ENCODE measurements at places on chromosomes 7 and 10.

DNA sequence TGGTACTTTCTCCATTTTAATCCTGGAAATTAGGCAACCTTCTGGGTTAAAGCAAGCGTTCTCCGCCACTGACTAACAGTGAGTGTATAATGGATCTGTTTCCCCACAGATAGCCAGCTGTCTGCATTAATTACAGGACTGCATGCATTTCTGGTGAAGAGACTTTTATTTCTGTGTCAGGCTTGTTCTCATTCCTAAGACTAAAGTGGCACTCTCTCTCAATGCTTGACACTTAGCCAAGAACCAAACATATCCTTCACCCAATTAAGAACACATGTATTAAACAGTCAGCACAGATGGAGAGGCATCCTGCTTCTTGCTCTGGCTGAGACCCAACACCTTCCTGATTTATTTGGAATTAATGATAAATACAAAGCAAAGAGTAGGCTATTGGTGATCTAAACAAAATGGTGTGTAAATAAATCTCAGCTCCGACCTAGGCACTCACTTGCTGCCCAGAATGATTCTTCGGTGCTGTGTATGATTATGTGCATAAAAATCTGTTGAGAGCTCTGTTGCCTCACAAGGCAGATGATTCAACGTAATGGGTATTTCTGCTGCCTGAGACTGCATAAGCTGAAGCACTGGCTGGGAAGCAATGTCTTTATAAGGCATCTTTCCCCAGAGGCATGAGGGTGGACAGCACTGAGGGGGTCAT is 16.8 kb downstream of the CALU start:
- no peaks in the 10 kb centered on the region for H3K27me3 ChIP-seq
- no peak overlapping the region for H3K4me3 ChIP-seq
- peaks cover 36% of the 10 kb centered on the region for H3K36me3 ChIP-seq
- no peak overlapping the region for H3K27ac ChIP-seq
- no peak for DNase-seq
- H3K4me1 ChIP-seq, result peaks cover 5% of the 10 kb centered on the region

DNA sequence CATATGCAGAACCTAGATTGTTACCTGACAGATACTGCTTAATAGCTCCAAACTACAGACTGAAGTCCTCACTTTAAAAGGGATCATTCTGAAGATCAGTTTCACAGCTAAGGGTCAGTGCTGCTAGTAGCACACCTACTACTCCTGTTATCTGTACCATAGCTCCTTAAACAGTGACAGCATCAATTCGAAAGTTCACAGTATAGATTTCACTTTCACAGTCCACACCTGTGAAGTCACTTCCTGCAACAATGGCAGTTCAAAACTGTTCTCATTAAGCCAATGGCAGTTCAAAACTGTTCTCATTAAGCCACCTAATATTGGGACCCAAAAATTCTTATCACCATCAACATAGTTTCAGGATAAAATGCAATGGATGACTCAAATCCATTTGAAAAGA is 10.7 kb upstream of the FHIP2A start:
- H3K27ac ChIP-seq, result no peak overlapping the region
- no peaks in the 10 kb centered on the region for H3K27me3 ChIP-seq
- H3K4me1 ChIP-seq, result peaks cover 20% of the 10 kb centered on the region
- H3K4me3 ChIP-seq, result no peak overlapping the region
- DNase-seq, result no peak
- no peaks in the 10 kb centered on the region for H3K36me3 ChIP-seq

DNA sequence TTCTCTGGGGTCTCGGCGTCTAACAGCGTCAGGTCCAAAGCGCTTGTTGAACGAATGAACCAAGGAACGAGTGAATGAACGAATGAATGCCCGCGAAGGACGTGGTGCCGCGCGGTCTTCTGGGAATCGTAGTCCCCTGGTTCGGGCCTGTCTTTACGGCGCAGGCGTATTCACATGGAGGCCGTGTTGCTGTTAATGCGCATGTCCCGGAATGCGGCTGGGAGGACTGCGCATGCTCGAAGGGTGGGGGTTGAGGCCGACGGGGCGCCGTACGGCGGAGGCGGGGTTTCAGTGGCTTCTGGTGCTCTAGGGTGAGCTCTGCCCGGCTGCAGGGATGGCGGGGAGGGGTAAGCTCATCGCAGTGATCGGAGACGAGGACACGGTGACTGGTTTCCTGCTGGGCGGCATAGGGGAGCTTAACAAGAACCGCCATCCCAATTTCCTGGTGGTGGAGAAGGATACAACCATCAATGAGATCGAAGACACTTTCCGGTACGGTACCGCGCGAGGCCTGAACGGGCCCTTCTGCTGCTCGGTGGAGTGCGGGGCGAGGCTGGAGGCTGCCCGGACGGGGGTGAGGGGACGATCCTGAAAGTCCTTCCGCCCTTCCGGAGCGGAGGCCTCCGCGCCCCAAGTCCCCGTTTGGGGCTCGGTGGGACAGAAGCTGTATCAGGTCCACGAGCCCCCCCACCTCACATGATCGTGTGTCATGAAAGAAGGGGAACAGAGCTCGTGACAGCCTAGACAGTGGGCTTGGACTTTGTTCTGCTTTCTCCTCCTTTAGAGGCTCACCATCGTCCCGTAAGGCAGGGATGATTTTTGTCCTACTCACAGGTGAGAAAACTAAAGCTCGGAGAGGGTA is at the start of gene ATP6V1F:
Gene ATP6V1F (plus strand): TSS at position 286 of the 862 bp plus-strand sequence. CDS start 49 bp downstream, at position 335.
- peak within 1 kb of the TSS; percentile 77 for H3K4me3 ChIP-seq
- peaks cover 8% of the 10 kb centered on the region for H3K36me3 ChIP-seq
- peak; percentile 100 for DNase-seq
- H3K4me1 ChIP-seq, result peaks cover 13% of the 10 kb centered on the region
- no peaks in the 10 kb centered on the region for H3K27me3 ChIP-seq

DNA sequence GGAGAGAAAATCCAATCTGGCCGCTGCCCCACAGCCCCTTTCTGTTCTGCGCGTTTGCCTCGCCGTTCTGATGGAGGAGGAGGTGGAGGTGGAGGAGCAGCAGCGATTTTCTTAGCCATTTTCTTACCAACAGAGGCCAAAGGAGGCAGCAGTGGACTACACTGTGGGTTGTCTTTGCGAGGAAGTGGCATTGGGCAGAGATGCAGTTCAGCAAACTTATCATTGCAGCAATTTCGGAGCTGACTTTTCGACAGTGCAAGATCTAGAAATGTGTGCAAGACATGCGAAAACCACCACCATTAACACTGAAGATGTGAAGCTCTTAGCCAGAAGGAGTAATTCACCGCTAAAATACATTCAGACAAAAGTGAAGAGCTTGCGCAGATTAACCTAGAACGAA is 1.9 kb upstream of the ARL4A start:
- H3K27ac ChIP-seq, result peak overlapping the region; percentile 83
- peak overlapping the region; percentile 52 for H3K4me3 ChIP-seq
- H3K4me1 ChIP-seq, result peaks cover 30% of the 10 kb centered on the region
- no peaks in the 10 kb centered on the region for H3K27me3 ChIP-seq
- no peaks in the 10 kb centered on the region for H3K36me3 ChIP-seq

GRCh38 chr10:7635408-7636125 is 31.2 kb downstream of the ITIH5 start:
- no peak overlapping the region for H3K4me3 ChIP-seq
- no peak overlapping the region for H3K27ac ChIP-seq
- H3K27me3 ChIP-seq, result peaks cover 13% of the 10 kb centered on the region
- peaks cover 2% of the 10 kb centered on the region for H3K36me3 ChIP-seq
- H3K4me1 ChIP-seq, result no peaks in the 10 kb centered on the region
- no peak for DNase-seq

GRCh38 chr10:113381416-113381815 is 171.4 kb upstream of the HABP2 start:
- H3K4me1 ChIP-seq, result peaks cover 19% of the 10 kb centered on the region
- H3K27me3 ChIP-seq, result peaks cover 5% of the 10 kb centered on the region
- DNase-seq, result no peak
- no peak overlapping the region for H3K27ac ChIP-seq

DNA sequence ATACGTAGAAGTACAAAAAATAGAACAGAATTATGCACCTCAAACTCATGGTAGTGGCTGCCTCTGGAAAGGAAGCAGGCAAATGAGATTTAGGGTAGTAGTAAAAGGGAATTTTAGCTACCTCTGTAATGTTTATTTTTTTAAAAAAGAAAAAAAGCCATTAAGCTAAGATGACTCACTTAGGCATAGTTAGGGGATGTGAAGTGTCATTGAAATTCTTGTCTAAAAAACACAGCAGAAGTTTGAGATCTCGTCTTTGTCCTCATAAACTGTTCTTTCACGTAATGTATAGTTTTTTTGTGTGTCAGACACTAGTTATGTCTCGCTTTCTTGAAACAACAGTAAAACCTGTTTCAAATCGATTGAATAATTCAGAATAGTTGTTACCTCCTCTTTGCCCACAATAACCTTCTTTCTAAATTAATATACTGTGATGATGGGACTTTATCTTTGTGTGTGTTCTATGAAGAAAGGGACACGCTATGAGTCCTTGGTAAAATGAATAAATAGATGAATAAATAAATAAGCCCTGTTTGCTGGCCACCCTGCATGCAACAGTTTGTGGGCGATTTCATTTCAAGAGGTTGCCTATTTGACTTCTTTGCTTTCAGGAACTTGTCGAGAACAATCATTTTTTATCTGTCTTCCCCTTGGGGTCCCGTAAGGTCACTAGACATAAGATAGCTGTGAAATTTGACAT is 14.5 kb upstream of the FBXW4 start:
- peaks cover 11% of the 10 kb centered on the region for H3K4me1 ChIP-seq
- H3K36me3 ChIP-seq, result no peaks in the 10 kb centered on the region
- DNase-seq, result no peak
- peaks cover 40% of the 10 kb centered on the region for H3K27me3 ChIP-seq

DNA sequence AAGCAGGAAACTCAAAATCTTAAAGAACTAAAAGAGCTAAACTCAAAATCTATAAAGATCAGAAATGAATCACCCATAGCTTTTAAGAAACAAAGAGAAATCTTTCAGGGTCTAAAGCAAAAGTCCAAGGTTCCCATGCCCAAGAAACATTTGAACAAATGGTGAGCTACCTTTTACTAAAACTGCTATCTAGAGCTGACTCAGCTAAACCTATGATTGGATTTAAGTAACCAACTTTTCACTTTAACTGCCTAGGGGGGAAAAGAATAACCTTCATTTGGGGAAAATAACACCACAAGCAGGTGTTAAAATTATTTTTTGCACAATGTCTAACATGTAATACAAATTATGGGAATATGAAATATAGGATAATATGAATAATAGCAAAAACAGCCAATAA is 328.4 kb downstream of the PHF14 start:
- no peak overlapping the region for H3K4me3 ChIP-seq
- H3K4me1 ChIP-seq, result no peaks in the 10 kb centered on the region
- H3K27ac ChIP-seq, result no peak overlapping the region
- no peaks in the 10 kb centered on the region for H3K36me3 ChIP-seq

DNA sequence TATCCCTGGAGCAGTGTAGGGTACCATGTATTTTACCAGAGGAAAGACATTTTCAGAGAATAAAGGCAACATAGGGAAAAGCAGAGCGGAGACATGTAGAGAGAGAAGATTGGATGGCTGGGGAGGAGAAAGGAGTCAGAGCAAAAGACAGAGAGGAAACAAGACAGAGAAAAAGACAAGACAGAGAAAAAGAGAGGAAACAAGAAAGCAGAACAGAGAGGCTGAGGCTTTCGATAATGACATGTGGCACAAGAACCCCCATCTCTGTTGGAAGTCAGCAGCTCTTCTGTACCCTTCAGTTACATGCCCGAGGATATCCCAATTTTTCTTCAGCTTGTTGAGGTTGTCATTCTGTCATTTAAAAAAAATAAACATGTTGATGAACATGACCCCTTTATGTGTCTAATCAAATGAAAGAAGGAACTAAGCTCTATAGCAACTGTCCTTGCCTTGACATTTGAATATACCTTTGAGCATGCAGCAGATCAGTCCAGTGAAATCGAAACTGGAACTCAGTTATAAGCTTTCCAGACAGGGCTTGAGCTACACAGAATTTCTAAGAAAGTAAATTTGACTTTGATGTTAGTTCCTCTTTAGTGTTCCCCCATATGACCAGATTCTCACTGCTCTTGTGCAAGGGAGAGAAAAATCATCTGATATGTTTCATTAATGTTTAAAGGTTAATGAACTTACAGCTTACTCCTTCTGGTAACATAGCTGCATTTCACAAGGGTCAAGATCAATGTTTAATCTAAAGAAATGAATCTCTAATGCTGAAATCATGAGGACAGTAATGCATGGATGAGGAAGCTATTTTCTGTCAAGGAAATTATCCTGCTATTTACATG is 75.1 kb upstream of the SP4 start:
- no peaks in the 10 kb centered on the region for H3K36me3 ChIP-seq
- H3K4me3 ChIP-seq, result peak overlapping the region; percentile 30
- H3K27me3 ChIP-seq, result peaks cover 2% of the 10 kb centered on the region
- DNase-seq, result no peak

DNA sequence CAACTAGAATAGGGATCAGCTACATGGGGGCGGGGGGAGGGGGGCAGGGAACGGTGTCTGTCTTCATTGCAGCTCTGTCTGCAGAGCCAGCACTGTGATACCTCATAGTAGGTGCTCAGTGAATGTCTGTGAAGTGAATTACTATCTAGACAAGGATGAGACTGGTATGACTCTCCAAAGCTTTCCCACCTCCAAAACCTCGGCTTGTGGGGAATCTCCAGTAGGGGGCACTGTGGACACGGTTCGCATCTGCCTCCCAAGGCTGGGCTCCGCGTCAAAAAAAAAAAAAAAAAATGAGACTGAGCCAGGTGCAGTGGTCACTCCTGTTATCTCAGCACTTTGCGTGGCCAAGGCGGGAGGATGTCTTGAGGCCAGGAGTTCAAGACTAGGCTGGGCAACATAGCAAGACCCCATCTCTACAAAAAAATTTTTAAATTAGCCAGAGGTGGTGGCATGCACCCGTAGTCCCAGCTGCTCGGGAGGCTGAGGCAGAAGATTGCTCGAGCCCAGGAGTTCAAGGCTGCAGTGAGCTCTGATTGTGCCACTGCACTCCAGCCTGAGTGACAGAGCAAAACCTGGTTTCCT is 9.6 kb downstream of the TRIM56 start:
- H3K36me3 ChIP-seq, result peaks cover 6% of the 10 kb centered on the region
- no peak overlapping the region for H3K4me3 ChIP-seq
- no peaks in the 10 kb centered on the region for H3K27me3 ChIP-seq
- H3K27ac ChIP-seq, result no peak overlapping the region
- H3K4me1 ChIP-seq, result peaks cover 9% of the 10 kb centered on the region

- no peak overlapping the region for H3K27ac ChIP-seq
- no peaks in the 10 kb centered on the region for H3K36me3 ChIP-seq
- peaks cover 6% of the 10 kb centered on the region for H3K27me3 ChIP-seq
- H3K4me3 ChIP-seq, result no peak overlapping the region
Measured at GRCh38 chr10:44470784-44471183, 85.9 kb upstream of the CXCL12 start.

DNA sequence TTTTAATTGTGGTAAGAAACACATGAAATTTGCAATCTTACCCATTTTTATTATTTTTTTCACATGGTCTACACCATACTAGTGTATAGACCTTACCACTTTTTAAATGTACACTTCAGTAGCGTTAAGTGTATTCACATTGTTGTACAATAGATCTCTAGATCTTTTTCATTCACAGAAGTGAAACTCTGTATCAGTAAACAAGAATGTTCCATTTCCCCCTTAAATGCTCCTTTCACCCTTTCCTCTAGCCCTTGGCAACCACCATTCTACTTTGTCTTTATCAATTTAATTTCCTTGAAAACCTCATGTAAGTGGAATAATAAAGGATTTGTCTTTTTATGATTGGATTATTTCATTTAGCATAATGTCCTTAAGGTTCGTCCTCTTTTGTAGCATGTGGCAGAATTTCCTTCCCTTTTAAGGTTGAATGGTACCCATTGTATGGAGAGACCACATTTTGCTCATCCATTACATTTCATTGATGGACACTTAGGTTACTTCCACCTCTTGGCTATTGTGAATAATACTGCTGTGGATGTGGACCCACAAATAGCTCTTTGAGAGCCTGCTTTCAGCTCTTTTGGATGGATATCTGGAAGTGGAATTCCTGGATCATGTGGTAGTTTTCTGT is 45.7 kb downstream of the SNX10 start:
- no peak overlapping the region for H3K27ac ChIP-seq
- H3K36me3 ChIP-seq, result peaks cover 4% of the 10 kb centered on the region
- no peak for DNase-seq
- H3K27me3 ChIP-seq, result no peaks in the 10 kb centered on the region
- peaks cover 30% of the 10 kb centered on the region for H3K4me1 ChIP-seq

Measured in activated CD4-positive, alpha-beta T cell treated with anti-CD3 and anti-CD28 coated beads for 36 hours (primary cell).